ENCODE measurements at places on chromosomes 2 and 18. TPM values are rescaled to one million over a fixed set of nuclear protein-coding genes. Genes with fewer than 3 reads are reported as not detected.

DNA sequence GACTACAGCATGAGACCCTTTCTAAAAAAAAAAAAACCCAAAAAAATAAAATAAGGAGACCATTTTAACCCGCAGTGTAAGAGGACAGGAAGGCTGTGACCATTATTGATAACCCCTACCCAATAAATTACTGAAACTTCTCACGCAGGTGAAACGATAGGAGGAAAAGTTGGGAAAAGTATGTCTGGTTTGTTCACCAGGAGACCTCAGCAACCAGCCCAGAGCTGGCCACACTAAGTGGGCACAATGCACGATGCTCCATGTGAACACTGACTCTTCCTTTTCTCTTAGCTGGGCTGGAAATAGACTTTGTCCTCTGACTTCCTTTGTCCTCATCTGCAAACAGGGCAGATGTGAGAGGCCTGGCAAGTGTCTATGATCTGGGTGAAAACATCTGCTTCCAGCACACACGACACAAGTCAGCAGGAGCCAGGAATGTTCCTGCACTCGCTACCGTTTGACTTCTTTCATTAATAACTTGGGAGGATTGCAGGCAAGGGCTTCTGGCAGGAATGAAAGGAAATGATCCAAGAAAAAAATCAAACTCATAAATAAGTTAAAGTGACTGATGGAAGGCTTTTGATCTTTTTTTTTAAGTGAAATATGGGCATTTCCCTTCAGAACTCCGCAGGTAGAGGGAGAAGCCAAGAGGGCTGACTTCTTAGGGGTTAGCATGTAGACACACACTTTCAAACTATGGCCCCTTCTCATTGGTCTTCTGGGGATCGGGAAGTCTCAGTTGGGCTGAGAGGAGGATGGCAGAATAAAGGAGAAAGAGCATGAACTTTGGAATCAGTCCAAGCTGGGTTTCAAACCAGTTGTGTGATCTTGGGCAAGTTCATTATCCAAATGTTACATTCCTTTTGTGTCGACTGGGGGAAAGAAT lies 137.4 kb upstream of the MYCN start:
- no peak for DNase-seq

Gene MATN3
- 1.6 TPM for polyA plus RNA-seq

- no peak for DNase-seq
Observed at GRCh38 chr2:10071595-10071994, 8.6 kb downstream of the CYS1 start.

Gene TUBB8B
- 0.27 TPM for polyA plus RNA-seq

- peak; percentile 79 for DNase-seq
Observed at GRCh38 chr2:64730551-64731262, 77.0 kb upstream of the SERTAD2 start.

Gene NOSTRIN
- 10.5 TPM for polyA plus RNA-seq

GRCh38 chr2:221969087-221969829 lies 329.5 kb downstream of the PAX3 start:
- DNase-seq, result peak; percentile 44

- DNase-seq, result no peak
Observed at GRCh38 chr2:160575368-160575767, 81.8 kb upstream of the RBMS1 start.

GRCh38 chr2:217703999-217704398 lies 298.8 kb downstream of the TNS1 start:
- DNase-seq, result no peak

- no peak for DNase-seq
Observed at GRCh38 chr2:173999724-174000123, 34.6 kb upstream of the SP3 start.

GRCh38 chr2:137348301-137348700 lies 583.0 kb downstream of the THSD7B start:
- DNase-seq, result peak; percentile 0

GRCh38 chr2:201833781-201834180 lies 27.4 kb downstream of the CDK15 start:
- DNase-seq, result no peak

GRCh38 chr18:78738076-78738690 lies 241.4 kb upstream of the SALL3 start:
- no peak for DNase-seq

DNA sequence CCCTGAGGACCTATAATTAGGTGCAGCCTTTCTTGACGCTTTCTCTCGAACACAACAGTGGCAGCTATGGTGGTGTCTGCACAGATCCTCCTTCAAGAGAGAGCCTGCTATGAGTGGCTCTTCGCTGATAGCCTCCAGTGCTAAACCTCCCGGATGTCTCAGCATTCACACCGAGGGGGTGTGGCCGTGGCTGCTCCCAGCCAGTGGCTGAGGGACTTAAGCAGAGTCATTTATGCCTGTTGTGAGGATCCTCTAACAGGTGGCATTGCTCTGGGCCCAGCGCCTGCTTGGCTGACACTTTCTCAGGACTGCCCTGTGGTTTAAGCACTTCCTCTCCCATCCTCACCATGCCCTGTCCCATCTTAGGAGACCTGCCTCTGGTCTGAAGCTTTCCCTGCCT lies 592.0 kb upstream of the LRRTM1 start:
- no peak for DNase-seq

Gene UGT1A9
- not detected for polyA plus RNA-seq

GRCh38 chr2:10141736-10142639 lies 19.4 kb downstream of the RRM2 start:
- no peak for DNase-seq

GRCh38 chr2:127560201-127560930 lies 24.9 kb downstream of the MYO7B start:
- DNase-seq, result no peak

- no peak for DNase-seq
Observed at GRCh38 chr2:174595891-174596397, 1.7 kb downstream of the WIPF1 start.

- no peak for DNase-seq
Observed at GRCh38 chr2:167478196-167478595, 589.9 kb downstream of the XIRP2 start.

Gene TMEM200C
- 1.4 TPM for polyA plus RNA-seq

GRCh38 chr18:66550366-66550765 lies 53.5 kb downstream of the CDH19 start:
- no peak for DNase-seq

GRCh38 chr2:238022594-238023157 lies 38.1 kb upstream of the SCLY start:
- DNase-seq, result no peak

GRCh38 chr18:35005963-35006577 lies 35.1 kb upstream of the MAPRE2 start:
- DNase-seq, result peak; percentile 62

Gene KCNJ3
- 0.77 TPM for polyA plus RNA-seq

DNA sequence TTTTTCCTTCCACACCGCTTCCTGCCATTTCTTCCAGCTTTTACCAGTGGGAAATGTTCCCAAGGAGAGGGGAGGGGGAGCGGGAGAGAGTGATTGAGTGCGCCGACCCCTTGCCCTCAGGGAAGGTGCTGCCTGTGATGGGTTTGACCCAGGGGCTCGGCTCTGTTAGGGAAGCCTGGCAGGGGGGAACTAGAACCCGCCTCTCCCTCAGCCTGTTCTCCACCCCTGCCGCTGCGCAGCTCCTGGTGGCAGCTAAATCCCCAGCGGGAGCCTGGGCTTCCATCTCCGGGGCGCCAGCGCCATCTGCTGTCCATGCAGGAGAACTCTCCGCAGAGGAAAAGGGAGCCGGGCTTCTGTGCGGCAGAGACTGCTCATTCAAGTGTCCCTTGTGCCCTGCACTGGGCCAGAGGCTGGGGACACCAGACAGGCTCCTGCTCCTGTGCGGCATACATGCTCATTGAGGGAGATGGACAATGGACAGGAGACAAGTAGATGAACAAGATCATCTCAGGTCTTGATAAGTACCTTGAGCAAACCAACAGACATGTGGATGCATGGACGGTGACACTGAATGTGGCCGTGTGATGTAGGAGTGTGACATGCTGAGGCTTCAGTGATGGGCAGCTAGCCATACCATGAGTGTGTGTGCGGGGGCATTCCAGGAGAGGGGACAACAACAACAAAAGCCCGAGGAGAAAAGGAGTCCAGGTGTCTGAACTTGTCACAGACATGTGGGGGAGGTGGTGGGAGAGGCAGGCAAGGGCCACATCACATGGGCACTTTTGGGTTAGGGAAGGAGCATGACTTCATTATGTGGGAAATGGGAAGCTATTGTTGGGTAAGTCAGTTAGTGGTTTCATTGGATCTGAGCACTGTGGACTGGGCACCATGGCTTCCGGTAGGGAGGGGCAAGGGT lies 13.3 kb downstream of the CHPF start:
- peak; percentile 78 for DNase-seq

Gene OTOF
- 19.3 TPM for polyA plus RNA-seq

Gene IL1R2
- not detected for polyA plus RNA-seq

Gene ABCG5
- polyA plus RNA-seq, result 0.08 TPM

- DNase-seq, result no peak
Observed at GRCh38 chr18:51340332-51340731, 142.9 kb upstream of the MEX3C start.

DNA sequence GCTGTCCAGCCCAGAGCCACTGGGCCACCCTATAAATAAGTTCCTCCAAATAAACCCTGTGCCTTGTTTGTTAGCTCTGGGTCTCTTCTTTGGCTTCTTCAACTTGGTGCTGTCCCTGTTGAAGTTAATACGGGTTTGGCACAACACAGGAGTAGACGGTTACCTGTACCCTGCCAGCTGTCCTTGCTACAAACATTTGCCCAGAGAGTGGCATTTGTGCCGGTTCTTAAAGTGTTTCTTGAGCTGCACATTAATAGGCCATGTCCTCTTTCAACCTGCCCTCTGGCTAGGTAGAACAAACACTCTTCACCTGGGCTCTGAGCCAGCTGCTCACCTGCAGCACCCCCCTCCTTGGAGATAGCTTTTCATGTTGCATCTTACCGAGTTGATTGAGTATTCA lies 139.2 kb downstream of the NEDD4L start:
- DNase-seq, result no peak

DNA sequence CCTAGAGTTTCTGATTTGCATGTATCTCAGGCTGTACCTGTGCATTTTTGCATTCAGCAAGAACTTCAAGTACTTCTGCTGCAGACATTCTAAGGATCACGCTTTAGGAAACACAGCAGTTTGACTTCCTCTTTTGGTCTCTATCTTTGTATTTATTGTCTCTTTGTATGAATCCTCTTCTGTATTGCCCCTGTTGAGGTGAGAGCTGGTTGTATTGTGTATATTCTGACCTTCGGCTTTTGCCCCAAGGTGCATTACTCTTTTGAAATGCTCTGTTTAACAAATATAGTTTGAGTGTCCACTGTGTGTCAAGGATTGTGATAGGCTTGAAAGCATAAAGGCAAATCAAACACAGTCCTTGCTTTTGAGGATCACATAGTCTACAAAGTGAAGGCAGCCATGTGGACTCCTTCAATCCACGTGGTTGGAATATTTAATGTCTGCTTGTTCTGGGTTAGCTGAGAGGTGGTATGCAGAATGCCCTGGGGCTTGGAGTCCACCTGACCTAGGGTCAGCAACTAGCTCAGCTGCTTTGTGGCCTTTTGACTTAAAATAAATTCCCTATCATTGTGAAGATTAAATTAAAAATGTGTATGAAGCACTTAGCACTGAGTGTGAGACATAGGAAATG lies 108.1 kb downstream of the LYPD6 start:
- no peak for DNase-seq

GRCh38 chr18:77334876-77335275 lies 85.2 kb downstream of the GALR1 start:
- no peak for DNase-seq

GRCh38 chr2:46992776-46993175 lies 77.2 kb upstream of the MCFD2 start:
- DNase-seq, result no peak

DNA sequence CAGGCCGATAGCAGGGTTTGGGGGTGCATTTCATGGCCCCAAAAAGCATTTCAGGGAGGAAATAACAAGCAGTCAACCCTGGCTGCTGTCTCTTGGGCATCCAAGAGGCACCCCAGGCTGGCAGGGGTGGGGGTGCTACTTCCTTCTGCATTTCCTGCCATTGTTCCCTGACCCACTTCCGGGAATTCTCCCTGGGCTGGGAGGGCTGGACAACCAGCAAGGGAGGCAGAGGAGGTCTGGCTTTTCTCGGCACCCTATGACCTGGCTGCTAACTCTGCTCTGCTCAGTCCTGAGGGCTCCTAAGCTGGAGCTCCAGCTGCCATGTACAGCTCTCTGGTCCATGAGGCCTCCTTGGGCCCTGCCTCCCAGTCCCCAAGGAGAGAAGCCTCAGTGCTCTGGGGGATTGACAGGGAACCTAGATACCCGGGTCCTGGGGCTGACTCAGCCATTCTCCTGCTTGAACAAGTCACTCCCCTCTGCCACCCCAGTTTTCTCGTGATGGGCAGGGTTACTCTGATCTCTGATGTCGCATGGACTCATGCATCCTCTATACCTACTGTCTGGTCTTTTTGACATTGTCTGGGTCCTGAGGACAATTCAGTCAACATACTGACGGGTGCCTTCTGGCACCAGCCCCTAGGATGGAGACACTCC lies 47.2 kb downstream of the DYSF start:
- DNase-seq, result no peak

Gene CNDP1
- polyA plus RNA-seq, result not detected

Gene ZNF519
- 7.8 TPM for polyA plus RNA-seq

Gene UGGT1
- polyA plus RNA-seq, result 24.4 TPM

- no peak for DNase-seq
Observed at GRCh38 chr2:206442474-206442832, 879 bp upstream of the ADAM23 start.

GRCh38 chr2:26346454-26347053 lies at the start of gene ADGRF3:
Gene ADGRF3 (minus strand): TSS chr2:26346789. CDS start chr2:26346234, 555 bp downstream.
- peak; percentile 51 for DNase-seq

Gene LINC00305
- not detected for polyA plus RNA-seq

DNA sequence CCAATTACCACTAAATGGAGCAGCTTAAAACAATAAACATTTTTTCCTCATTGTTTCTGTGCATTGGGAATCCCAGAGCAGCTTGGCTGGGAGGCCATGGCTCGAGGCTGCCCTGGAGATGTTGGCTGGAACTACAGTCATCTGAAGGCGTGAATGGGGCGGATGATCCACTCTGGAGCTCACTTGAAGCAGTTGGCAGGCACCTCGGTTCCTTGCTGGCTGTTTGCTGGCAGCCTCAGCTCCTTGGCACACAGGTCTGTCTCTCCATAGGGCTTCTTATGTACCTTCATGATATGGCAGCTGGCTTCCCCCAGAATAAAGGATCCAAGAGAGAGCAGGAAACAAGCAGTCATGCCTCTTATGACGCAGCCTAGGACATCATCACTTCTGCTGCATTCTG lies 227.0 kb upstream of the COPS8 start:
- no peak for DNase-seq

DNA sequence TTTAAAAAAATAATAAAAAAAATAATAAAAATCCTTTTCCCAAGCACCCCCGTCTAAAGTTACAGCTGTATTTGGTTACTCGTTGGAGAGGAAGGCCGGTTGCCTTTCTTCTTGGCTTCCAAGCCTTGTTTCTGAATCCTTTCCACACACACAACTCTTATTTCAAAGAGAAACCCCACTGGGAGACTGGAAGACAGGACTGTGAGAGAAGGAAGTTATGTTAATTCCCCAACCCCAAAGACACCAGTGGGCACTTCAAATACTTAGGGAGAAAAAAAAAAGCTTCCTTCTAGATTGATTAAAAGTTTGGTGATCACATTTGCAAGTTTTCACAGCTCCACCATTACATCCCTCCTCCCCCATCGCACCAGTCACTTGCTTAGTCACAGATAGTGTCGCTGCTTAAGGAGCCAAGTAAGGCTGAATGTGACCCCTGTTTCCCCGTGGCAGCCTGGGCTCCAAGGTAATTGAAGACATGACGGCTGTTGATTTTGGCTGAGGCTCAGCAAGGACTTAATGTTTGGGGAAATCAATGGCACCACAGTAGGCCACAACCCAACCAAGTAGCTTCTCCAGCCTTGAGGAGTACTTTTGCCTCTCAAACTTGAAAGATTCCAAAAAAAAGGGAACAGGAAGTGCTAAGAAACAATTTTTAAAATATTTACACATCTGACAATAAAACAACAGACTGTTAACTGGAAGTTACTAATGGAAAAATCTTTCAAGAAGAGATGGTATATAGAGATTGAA lies 40.8 kb upstream of the FRZB start:
- peak; percentile 18 for DNase-seq

Gene ERMN
- 0.28 TPM for polyA plus RNA-seq

Measured in muscle of back (tissue), 13 donors.